ENCODE measurements at places on chromosomes 7 and 10.

DNA sequence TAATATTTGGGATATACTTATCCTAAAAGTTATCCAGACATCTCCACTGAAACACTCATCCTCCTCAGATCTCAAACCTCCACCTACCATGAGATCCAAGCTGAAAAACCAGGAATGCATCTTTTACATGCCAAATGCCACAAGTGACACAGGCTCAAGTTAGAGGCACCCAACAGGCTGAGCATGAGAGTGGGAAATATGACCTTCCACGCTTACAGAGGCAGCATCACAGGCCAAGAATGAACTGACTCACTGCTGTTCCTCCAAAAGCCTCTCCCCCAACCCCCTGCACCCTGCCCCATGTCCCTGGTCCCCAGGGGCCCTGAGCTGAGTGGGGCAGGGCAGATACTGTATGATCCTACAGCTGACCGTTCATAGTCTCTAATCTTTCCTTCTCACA is 4.8 kb upstream of the MTPAP start:
- no peak for DNase-seq

- no peak for DNase-seq
These were observed 2.7 kb downstream of the LRRC20 start for GRCh38 chr10:70379581-70380176.

DNA sequence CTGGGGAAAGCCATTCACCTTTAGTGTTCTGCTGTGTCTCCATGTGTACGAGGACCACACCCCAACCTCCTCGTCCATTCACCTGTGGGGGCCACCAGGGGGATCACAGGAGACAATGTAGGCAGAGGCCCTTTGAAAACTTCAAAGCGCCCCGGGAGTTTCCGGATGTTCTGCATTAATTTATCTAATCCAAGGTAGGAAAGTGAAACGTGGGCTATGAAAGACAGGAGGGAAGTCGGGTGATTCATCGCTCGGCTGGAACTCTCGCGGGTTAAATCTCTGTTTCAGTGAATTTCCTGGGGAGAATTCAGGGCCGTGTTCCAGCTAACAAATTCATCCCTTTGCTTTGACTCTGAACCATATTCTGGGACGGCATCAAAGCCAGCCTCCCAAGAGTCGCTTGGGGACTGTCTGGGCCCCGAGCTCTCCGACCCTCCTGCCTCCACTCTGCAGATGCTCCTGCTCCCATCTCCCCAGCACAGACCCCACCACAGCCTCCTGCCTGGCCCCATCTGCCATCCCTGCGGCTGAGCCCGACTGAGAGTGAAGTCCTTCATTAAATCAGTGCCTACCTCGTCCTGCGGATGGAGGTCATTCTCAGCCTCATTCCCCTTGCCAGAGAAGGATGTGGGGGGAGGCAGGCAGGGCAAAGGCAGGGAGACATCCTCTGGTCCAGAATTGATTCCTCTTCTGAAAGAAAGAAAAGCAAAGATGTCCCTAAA is 114.1 kb upstream of the CARD11 start:
- no peak for DNase-seq

GRCh38 chr10:110643035-110643652 is 992 bp upstream of the RBM20 start:
- DNase-seq, result no peak
